ENCODE measurements at places on chromosomes 11 and 22. TPM values are rescaled to one million over a fixed set of nuclear protein-coding genes. Genes with fewer than 3 reads are reported as not detected.

DNA sequence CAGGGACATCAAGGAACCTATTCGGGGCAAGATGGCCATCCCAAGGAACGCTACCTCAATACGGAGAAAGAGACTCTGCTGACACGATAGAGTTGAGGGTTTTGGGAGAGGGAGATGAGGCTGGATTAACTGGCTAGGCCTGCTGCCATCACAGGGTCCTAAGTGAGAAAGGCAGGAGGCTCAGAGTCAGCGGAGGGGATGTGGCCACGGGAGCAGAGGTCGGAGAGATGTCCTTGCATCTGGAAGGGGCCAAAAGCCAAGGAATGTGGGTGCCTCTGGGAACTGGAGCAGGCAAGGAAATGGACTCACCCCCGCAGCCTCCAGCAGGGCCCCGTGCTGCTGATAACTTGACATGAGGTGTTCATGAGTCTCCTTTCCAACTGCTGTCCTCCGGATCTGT is 31.0 kb upstream of the RFPL3 start:
- no peak overlapping the region for H3K27ac ChIP-seq
- no peak overlapping the region for H3K4me3 ChIP-seq
- H3K36me3 ChIP-seq: no peaks in the 10 kb centered on the region
- DNase-seq: no peak
- no peaks in the 10 kb centered on the region for H3K27me3 ChIP-seq

DNA sequence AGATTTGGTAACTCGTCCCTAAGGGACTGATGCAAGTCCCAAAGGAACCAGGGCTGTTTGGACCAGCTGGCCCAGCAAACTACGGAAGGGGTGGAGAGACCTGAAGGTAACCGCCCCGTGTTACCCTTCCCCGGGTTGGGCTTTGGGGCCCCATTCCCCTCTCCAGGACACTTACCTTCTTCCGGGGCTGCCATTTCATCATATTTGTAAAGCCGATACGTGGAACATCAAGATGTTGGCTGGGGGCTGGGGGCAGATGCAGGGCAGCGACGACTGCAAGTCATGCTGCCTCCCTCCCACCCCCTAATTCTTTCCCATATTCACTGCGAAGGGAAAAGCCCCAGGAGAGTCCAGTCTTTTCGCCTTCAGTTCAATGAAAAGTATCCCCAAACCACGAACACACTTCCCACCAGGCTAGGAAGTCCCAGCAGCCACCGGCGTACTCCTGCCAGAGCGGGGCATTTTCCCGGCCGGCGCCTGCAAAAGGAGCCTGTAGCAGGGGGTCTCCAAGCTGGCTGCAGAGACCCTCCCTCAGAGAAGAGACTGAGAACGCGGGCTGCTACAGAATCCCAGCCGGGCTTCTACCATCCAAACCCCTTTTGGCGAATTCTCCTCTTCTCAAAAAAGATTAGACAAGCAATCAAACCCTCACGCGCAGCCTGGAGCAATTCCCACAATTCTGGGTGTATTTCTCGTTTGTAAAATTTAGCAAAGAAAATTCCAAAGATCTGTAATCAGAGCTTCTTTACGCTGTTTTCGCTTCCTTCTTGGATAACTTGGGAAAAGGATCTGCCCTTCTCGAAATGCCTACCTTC is 236.7 kb downstream of the TTC28 start:
- H3K4me3 ChIP-seq: peak overlapping the region; percentile 53
- H3K4me1 ChIP-seq: no peaks in the 10 kb centered on the region
- peak overlapping the region; percentile 74 for H3K27ac ChIP-seq
- H3K36me3 ChIP-seq: no peaks in the 10 kb centered on the region

CBLIF gene
- total RNA-seq: not detected

DNA sequence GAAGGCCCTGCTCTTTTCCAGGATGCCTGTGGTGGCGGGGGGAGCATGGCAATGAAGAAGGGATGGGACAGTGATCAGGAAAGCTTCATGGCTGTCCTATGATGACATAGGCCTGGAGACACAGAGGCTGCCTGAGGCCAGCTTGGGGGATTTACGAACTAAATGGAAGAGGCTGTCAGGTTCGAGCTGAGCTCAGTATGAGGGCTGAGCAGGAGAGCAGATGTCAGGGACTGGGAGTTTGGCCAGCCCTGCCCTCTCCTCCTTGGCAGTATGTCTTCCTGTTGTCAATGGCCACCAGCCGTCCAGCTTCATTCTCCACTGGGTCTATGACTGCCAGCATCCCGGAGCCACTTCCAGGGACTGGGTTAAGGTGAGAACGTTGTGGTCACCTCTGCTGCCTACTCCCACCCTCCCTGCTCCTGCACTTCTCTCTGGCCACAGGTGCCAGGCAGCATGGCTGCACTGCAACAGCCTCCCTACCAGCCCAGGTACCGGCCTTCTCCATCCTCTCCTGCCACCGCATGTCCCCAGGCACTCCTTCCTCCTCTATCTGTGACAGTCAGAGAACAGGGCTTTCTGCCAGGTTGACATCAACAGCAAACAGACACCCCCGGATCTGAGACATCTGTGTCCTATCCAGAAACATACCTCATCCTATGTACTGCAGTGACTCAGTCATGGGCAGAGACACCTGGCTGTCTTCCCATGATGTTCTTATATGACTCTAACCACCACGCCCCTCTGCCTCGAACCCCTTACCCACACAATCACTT is 75.1 kb downstream of the KIRREL3 start:
- no peaks in the 10 kb centered on the region for H3K4me1 ChIP-seq
- no peak for DNase-seq
- no peaks in the 10 kb centered on the region for H3K27me3 ChIP-seq
- no peak overlapping the region for H3K27ac ChIP-seq
- H3K4me3 ChIP-seq: no peak overlapping the region

DNA sequence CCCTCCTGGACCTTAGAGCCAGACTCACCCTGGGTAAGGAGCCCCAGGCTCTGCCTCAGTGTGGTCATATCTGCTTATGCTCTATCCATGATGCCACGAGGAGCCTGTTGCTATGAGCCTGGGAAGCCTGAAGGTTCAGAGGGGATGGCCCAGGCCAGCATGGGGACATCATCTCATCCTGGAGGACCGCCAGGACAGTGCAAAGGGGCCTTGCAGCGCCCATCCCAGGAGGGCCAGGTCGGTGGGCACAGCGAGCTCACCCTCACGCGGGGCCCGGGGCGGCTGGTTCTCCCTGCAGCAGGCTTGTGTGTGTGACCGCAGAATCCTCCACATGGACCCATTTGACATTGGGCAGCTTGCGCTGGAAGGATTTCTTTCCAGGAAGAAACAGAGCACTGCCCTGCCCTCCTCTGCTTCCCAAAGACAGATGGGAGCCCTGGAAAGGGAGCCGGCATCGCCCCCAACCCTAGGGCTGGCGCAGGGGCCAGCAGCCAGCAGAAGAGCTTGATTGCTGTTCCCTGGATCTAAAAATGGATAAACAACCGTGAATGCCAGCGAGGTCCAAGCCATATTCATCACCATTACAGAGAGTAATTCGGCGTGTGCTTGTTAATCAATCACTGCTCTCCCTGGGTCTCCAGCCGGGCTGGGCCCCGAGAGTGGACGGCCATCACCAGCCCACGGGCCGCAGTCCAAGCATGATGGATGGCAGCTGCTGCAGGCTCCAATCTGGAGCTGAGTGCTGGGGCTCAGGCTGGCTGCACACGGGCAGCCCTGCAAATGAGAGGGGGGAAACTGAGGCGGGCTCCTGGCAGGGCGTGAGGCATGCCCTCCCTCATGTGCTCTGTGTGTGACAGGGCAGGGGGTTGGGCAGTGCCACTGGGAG is 739.7 kb downstream of the BRD1 start:
- no peak overlapping the region for H3K4me3 ChIP-seq
- H3K4me1 ChIP-seq: no peaks in the 10 kb centered on the region
- peak; percentile 54 for DNase-seq
- H3K27me3 ChIP-seq: peaks cover 30% of the 10 kb centered on the region

DNA sequence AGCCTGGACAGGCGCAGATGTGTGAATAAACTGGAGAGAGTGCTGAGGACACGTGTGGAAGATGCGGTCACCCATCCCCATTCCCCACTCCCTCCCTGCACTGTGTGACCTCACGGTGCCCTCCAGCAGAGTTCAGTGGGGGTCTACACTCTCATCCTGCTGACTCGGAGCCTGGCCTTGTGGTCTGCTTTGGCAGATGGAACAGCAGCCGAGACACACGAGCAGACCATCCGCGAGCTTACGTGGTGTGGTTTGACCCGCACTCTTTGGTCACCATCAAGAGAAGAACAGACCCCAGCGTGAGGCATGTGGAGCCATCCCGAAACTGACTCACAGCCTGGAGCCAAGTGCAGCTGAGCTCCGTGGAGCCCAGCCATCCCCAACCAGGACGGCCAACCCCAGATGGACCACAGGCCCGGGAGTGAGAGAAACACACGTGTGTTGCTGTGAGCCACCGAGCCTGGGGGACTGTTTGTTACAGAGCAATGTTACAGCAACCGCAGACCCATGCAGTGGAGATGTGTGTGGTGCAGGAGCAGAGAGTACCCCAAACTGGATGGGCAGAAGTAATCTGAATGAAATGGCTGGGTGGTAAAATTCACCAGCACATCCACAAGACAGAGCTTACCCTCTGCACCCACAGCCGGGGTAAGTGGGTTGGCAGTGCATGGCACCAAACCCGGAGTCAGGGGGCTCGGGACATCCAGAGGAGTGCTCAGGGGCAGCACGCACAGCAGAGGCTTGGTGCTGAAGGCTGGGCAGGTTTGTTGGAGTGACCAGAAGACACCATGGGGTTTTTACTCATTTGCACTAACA is 90.7 kb downstream of the RTL6 start:
- H3K27me3 ChIP-seq: no peaks in the 10 kb centered on the region
- peaks cover 13% of the 10 kb centered on the region for H3K4me1 ChIP-seq
- H3K27ac ChIP-seq: no peak overlapping the region
- peak; percentile 47 for DNase-seq
- no peaks in the 10 kb centered on the region for H3K36me3 ChIP-seq

Data from sigmoid colon (tissue), 7 donors.